Fibroblast of pulmonary artery (primary cell): ENCODE measurements at places on chromosomes 6 and 20.

GRCh38 chr6:42898891-42899361 is 16.9 kb upstream of the PTCRA start:
- DNase-seq = peak; percentile 73

GRCh38 chr20:45407783-45408645 is at the start of gene DBNDD2:
Gene DBNDD2 (plus strand): TSS chr20:45408289. CDS start chr20:45408468, 179 bp downstream.
- no peak for DNase-seq

DNA sequence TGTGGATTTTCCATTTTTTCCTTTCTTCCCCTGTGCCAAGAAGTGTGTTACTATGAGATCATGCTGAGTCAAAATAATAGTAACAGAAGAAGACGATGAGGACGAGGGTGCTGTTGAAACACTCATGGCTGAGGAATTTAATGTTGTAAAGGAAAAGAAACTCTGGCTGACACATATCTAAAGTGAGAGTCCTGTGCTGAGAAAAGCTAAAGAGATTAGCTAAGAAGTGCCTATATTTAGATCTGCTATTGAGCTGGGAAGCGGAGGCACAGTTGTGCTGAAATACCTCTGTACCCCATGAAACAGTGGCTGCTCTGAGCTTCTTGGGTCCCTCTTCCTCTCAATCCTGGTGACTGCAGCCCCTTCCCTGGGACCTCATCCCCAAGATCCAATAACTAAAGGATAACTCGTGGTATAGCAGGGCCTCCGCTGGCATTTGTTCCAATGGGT is 1.1 kb upstream of the SYTL3 start:
- DNase-seq = peak; percentile 90

DNA sequence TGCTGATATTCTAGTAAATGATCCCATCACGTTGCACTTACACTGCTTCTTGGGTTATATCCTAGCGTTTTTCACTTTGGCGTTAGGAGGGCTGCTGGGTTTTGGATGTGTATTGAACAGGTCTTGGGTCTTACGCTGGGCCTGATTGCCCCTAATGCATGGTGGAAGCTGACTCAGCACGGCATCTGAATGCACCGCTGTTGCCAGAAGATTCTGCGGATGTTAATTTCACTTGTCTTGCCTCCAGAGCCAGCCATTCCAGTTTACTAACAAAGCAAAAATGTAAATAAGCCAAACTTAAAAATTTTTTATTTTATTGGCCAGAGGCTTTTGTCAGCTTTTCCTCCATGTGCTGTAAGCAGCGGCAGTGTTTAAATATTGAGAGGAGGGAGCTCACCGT is 233.5 kb downstream of the TMEM242 start:
- DNase-seq = no peak

- no peak for DNase-seq
These were observed 161.5 kb upstream of the MAN1A1 start for GRCh38 chr6:119511024-119511423.

GRCh38 chr6:107689951-107690642 is 134.0 kb downstream of the SCML4 start:
- no peak for DNase-seq

DNA sequence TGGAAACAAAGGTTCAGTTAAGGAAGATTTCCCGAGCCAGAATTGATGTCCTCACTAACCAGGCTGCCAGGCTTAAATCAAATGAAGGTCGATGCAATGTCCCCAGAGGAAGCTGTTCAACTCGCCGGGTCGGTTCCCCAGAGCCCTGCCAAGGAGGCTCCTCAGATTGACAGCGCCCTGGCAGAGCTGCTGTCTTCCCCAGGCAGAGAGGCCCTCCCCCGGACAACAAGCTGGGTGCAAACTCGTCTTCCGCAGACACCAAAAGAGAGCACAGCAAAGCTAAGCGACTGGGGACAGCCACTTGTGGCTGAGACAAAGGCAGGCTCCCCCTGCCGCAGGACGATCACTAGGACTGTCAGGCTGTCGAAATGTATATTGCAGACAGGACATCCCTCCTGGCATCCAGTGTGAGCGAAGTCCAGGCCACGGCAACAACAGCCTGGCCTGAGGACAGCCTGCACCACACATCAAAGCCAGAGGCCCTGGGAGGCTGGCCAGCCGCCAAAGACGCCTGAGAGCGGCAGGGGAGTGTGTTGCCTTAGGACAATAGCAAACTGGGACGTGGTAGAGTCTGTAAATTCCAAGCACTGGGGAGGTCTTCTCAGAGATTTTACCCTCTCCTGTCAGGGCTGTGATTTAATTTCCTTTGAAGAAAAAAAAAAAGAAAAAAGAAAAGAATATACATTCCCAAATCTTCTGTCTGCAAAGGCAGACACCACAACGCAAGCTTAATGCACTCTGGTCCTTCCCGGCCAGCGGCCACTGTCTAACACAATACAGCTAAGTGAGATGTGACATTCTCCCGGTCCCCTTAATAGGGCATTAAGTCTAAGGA is 99.1 kb downstream of the HIVEP2 start:
- DNase-seq = peak; percentile 95

DNA sequence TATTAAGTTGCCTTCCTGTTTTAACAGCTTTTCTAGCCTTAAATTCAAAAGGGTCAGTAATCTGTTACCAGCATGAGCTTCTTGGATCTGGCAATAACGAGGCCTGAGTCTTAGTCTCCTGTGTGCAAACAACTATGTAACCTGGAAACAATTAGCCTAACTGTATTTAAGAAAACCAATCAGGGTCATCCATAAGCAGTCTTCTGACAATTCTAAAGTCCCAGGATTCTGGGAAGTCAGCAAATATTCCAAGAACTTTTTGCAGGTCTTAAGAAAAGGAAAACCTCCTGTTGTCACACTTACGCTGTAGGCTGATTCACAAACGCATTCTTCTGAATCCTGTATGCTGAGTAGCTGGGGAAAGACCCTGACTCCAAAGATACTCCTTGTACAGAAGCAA is 90.4 kb downstream of the COL12A1 start:
- DNase-seq = peak; percentile 13
